ENCODE measurements at places on chromosomes 2 and 18.
A peak's percentile ranks its signal among the peaks of the same experiment; 100 is the strongest.

DNA sequence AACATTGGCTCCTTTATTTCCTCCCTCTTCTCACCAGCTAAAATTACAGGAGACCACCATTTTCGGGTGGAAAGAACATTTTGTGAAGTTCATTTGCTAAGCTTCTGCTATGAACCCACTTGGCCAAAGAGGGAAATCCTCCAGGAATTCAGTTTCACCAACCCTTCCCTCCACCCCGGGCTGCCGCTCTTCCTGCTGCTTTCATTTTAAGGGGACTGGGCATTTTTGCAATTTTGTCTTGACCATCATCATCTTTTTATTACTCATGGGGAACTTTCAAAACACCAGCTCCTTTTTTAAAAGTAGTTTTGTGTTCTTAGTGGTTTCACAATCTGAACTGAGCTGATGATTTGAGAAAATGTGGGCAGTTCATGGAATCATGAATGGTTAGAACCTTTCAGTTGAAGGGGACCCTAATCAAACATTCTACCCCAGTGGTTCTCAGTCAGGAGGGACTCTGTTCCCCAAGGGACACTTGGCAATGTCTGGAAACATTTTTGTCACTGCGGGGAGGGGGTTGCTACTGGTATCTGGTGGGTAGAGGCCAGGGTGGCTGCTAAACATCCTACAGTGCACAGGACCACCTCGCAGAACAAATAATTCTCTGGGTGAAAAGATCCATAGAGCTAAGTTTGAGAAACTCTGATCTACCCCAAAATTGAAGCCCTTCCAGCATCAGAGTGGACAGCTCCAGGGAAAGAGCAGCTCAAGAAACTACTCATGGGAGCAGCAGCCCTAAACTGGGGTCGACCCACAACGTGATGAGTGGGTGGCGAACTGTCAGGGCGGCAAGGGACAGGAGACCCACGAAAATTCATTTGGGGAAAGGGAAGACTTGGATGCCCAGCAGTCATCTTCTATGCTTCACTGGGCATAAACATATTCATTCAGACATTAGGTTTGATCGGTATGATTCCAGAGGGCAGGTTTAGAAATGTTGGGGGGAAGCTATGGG is 92.9 kb downstream of the ACKR3 start:
- DNase-seq = no peak

DNA sequence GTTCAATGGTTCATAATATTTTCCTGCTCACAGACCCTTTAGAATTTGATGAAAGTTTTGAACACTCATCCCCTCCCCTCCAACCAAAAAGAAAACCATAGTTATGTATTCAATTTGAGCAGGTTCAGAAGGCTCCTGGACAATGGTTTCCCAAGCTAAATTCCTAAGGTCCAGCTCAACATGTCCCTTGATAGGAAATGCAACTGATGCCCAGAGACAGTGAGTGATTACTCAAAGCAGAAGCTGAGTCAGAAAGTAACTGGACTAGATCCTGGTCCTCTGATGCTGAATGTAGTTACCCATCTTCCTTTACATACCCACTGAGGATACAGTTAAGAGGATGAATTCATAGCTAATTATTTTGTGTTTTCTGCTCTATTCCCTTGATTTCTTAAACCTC is 218.9 kb upstream of the NCKAP5 start:
- no peak for DNase-seq

- DNase-seq = no peak
Measured at GRCh38 chr2:229407170-229407569, 136.1 kb upstream of the PID1 start.

- no peak for DNase-seq
Measured at GRCh38 chr2:177474301-177474700, 81.7 kb downstream of the AGPS start.

- DNase-seq = no peak
Measured at GRCh38 chr2:143294068-143294467, 164.8 kb downstream of the ARHGAP15 start.

DNA sequence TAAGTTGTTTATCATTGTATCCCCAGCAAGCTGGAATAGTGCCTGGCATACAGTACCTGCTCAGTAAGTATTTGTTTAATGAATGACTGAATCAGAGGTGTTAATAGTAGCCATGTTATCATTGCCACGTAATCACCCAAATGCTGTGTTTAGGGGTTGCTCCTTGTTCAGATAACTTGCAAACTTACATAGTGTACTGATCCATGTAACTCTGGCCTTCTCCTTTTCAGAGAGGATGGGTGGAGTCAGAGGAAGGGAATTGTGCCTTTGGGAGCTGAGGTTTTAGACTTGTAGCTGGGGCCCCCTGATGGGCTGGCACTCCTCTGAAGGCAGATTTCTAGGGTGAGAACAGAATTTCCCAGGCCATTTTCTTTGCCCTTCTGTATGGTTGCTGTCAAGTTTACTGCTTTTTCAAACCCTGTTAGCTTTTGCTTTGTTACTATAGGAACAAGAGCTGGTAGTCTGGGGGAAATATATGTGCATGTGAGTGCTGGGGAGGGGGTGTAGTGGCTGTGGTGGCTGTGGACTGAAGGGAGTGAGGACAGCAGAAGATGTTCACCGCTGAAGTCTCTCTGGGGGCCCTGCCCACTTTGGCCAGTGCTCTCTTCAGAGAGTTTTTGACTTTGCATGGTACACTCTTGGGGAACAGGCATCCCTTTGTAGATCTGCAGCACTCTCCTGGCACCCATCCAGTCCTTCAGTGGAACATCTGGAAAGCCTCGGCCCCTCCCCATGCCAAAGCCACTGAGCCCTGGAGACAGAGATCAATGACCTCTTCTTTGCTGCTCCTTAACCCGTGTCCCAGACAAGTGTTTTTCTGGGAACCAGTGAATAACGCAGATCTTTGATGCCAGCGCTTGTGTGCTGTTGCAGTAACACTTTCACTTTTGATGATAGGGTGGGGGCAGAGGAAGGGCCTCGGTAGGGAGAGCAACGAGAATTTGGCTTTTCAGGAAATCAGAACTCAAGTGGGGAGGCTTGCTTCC is 209.0 kb downstream of the PRKCE start:
- no peak for DNase-seq

DNA sequence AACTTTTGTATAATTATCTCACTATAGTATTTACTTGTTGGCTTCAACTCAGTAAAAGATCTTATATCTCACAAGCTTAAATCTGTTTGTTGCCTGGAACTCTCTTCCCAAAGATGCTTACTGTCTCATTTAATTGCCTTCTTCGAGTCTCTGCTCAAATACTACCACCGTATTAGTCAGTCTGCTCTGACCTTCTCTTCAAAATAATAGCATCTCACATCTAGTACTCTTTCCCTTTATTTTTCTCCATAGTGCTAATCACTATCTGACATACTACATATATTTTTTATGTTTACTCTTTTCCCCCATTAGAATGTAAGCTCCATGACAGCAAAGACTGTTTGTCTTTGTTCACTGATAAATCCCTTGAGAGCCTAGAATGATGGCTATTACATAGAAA is 10.6 kb upstream of the MPP4 start:
- no peak for DNase-seq

DNA sequence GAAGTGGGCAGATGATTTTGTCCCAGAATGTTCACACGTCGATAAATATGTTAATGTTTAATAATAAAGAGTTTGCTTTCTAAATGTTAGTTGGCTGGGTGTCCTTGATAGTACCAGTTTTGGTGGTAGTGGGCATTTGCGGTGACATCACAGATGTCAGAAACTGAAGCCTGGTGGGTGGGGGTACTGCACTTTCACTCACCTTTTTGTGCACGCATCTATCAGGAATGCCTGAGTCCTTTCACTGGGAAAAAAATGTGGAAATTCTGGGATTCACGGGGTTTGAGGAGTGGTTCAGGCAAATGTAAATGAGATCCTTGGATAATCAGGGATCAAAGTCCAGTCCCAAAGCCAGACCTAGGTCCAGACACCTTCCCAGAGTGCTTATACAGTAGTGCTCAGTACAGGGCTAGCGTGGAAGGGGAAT is 3.2 kb downstream of the EPAS1 start:
- DNase-seq = no peak

GRCh38 chr2:38115216-38116032 is 39.5 kb upstream of the CYP1B1 start:
- DNase-seq = peak; percentile 27

GRCh38 chr2:118309946-118310680 is 221.8 kb downstream of the INSIG2 start:
- DNase-seq = no peak

GRCh38 chr18:49733896-49734585 is 79.3 kb downstream of the ACAA2 start:
- DNase-seq = no peak

DNA sequence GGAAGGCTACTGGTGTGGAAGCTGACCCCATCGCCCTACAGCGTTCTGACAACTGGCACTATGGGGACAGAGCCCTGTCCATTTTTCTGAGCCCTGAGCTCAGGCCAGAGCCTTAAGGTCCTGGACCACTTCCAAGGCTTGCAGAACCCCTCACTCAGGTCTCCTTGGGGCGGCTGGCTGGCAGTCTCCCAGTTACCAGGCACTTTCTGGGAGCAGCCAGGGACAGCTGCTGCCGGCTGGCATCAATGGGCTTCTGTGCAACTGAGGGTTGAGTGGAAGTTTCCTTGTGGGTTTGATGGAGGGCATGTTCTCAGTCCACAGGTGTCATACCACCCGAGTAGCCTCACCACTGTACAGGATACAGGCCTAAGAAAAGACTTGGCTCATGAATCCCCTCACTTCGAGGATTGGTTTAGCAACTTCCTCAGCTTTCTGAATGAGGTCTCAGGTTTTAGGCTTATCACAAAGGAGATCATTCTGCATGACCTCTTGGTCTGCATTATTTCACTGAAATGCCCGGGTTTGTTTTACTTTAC is 27.4 kb upstream of the WIPF1 start:
- DNase-seq = no peak

GRCh38 chr2:173657996-173658717 is 303.5 kb downstream of the CDCA7 start:
- no peak for DNase-seq

GRCh38 chr2:101112772-101113157 is 38.4 kb downstream of the TBC1D8 start:
- no peak for DNase-seq

DNA sequence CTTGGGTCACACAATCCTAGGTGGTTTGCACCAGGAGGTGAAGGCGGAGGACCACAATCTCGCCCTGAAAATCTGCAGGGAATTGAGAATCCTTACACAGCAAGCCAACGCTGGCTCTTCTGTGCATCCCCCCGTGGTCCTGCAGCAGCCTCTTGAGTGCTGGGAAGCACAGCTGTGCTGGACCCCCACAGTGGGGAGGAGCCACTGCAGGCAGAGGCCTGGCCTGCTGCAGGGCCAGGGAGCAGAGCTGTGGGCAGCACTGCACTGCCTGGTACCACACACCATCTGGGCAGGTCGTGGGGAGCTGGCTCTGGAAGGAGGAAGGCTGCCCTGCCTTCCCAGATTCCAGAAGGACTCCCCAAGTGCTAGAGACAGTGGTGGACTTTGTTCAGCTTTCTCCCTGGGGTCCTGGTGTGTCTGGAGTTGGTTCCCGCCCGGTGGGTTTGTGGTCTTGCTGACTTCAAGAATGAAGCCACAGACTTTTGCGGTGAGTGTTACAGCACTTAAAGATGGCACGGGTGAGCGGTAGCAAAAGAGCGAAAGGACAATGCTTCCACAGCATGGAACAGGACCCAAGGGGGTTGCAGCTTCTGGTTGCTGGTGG is 106.3 kb downstream of the FAM168B start:
- no peak for DNase-seq

- DNase-seq = no peak
Measured at GRCh38 chr18:1965016-1965415, 606.3 kb downstream of the METTL4 start.

- DNase-seq = no peak
Measured at GRCh38 chr2:230202430-230203109, 17.2 kb downstream of the SP110 start.

DNA sequence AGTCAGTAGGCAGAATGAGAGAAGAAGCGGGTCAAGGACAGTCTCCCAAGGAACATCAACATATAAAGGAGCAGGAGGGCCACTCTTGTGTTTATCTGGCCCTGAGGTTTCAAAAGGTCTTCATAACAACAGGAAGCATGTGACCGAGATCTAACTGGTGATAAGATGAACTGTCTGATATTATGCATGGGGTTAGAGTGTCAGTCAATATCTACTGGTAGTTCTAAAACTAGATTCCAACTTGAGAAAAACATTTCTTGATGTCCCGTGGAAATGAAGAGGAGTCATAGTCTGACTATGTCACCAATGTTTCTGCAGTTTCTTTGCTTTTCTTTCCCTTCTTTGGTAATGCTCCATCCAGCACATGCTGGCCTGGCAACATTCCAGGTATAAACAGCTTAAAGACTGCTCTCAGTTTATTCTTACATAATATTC is 77.5 kb upstream of the ITPRID2 start:
- DNase-seq = no peak

DNA sequence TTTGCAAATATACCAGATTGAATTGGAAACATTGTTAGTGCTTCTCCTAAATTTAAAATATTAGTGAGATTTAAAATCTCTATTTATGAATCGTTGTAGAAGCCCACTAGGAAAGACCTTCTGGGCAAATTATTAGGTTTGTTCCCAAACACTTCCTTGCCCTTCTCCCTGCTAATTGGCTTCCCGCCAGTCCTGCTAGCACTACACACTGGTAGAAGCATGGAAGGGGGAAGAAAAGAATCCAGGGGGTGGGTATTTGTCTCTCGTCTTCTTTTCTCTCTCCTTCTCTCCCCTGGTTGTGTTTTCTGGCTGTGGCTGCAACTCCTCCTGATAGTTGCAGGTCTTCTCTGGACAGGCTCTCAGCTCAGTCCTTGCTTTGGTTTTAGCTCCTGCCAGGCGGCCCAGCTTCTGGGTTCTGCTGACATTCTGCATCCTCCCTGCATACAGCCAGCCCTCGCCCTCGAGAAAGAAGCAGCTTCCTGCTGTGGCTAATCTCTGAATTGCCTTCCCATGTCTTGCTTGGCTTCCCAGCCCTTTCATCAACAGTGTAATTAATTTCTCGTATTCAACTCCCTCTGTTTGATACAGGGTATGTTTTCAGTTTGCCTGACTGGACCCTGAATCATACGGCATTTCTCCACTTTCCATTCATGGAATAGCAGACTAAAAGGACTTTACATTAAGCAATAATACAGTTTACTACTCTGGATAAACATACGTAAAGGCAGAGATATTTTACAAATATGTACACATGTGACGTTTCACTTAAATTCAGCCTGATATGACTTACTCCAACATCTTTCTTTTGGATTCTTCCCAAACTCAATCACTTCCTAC is 6.9 kb upstream of the PARD3B start:
- no peak for DNase-seq

DNA sequence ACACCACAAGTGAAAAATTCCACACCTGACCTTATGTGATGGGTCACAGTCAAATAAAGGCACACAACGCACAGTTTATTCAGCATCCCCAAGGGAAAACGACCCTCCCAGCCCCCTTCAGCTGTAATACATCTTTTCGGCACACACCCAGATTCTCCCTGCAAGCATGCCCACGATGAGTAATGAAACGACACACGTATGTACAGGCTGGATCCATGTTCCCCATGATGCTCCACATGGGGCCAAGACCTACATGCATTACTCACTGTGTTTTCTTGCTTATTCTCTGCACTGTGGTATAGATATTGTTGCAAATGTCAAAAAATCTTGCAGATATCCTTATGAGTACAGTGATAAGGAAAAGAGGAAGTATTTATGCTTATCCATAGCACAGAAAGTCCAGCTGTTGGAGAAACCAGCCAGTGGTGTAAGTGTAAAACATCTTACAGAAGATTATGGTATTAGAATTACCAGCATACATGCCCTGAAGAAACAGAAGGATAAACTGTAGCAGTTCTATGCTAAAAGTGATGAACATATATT is 32.5 kb upstream of the SGPP2 start:
- no peak for DNase-seq
